ENCODE measurements at places on chromosomes 7 and 10.
A peak's percentile ranks its signal among the peaks of the same experiment; 100 is the strongest.

GRCh38 chr10:47438857-47439474, 44.9 kb downstream of the ANXA8 start:
- peak; percentile 37 for DNase-seq

DNA sequence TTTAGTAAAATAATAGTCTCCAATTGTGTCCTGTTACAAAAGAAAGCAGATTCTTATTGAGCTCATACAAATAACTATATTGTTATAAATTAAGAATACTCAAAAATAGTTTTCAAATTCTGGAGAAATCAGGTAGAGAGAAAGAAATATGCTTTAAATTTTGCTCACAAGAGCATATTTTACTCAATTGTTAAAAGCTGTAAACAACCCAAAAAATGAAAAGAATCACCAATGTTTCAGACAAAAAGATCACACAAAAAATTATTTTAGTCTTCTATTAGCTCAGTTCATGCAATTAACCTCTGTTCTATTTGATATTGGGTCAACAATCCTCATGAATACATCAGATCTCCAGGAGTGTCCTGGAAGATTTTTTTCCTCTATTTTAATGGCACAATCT, 18.6 kb upstream of the TRPV6 start:
- DNase-seq = no peak

GRCh38 chr7:139643951-139644585, 120.6 kb downstream of the CLEC2L start:
- DNase-seq = no peak

DNA sequence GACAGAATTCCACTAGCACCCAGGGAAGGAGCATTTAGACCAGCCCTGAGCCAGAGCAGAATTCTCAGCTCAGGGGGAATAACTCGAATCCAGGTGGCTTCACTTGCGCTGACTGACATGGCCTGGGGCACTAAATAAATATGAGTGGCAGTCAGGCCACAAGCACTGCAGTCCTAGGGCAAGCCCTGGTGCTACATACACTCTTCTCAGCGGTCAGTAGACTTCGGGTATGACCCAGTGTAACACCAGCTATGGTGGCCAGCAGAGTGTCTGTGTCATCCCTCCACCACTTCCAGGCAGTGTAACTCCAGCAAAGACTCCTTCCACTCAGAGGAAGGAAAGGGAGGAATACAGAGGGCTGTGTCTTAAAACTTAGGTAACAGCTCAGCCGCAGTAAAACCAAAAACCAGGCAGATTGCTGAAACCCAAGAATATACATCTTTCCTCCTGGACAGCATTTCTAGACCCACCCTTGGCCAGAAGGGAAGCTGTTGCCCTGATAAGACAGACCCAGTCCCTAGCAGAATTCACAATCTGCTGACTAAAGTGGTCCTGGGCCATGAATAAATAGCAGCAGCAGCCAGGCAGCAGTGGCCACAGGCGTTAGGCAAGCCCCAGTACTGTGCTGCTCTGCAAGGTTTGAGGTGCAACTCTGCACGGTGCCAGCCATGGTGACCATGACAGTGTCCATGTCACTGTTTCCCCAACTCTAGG, 77.0 kb downstream of the SNX13 start:
- DNase-seq = no peak

DNA sequence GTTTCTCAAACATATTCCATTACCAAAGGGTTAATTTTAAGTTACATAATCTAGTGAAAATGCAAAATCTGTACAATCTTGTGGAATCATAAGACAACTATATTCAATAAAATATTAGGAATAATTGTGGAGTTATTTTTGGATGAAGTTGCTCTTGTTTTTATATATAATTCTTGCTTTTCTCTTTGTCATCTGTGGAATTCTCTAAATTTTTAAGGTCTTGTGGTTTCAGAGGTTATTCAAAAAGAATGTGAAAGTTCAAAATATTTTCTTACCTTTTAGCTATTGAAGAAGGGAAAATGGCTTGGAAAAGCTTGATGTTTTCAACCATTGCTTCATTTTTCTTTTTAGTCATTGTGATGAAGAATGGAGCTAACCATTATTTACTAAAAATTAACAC, 552.1 kb downstream of the TFEC start:
- no peak for DNase-seq

DNA sequence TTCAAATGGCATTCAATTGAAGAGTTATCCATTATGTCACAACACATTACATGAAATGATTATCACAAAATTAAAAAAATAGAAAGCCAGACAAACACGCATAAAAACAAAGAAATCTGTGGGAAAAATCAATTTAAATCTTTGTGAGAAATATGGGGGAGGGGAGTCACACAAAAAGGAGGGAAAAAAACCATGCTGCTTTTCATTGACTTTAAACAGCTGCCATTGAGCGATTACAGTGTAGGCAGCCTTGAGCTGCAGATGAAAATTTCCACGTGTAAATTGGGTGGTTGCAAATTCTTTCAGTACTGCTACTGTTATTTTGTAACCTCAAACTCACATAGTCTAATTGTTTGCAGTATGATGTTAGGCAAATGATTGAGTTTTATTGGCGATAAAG, 889.9 kb upstream of the PHF14 start:
- DNase-seq = no peak

GRCh38 chr10:47332946-47333345, 10.7 kb downstream of the GDF2 start:
- no peak for DNase-seq

- no peak for DNase-seq
Observed at GRCh38 chr10:52955337-52955736, 182.8 kb upstream of the MBL2 start.

- DNase-seq = peak; percentile 78
Observed at GRCh38 chr7:144384555-144385245, 18.8 kb downstream of the NOBOX start.

DNA sequence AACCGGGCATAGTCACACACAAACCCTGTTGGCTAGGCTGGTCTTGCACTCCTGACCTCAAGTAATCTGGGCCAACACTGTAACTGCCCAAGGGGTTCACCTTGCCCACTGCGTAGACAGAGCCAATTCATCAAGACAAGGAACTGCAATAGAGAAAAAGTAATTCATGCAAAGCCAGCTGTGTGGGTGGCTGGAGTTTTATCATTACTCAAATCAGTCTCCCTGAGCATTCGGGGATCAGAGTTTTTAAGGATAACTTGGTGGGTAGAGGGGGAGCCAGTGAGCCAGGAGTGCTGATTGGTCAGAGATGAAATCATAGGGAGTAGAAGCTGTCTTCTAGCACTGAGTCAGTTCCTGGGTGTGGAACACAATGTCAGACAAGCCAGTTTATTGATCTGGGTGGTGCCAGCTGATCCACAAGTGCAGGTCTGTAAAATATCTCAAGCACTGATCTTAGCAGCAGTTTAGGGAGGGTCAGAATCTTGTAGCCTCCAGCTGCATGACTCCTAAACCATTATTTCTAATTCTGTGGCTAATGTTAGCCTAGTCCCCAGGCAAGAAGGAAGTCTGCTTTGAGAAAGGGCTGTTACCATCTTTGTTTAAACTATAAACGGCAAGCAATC, 15.6 kb upstream of the FXYD4 start:
- DNase-seq = peak; percentile 76

GRCh38 chr7:108248821-108249220, 118.7 kb upstream of the LAMB4 start:
- DNase-seq = no peak

DNA sequence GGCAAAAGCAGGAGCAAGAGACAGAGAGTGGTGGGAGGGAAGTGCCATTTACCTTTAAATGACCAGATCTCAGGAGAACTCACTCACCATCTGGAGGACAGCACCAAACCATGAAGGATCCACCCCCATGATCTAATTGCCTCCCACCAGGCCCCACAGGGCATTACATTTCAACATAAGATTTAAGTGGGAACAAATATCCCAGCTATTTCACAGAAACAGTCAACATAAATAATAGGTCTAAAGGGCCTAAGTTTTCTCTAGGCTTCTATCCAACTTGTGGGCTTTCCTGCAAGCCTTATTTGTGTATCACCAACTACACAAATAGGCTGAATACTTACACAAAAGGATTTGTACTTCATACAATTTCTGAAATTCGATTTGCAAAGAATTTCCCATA, 196.8 kb upstream of the POT1 start:
- DNase-seq = no peak

- no peak for DNase-seq
Observed at GRCh38 chr10:35898716-35899440, 256.8 kb upstream of the FZD8 start.

DNA sequence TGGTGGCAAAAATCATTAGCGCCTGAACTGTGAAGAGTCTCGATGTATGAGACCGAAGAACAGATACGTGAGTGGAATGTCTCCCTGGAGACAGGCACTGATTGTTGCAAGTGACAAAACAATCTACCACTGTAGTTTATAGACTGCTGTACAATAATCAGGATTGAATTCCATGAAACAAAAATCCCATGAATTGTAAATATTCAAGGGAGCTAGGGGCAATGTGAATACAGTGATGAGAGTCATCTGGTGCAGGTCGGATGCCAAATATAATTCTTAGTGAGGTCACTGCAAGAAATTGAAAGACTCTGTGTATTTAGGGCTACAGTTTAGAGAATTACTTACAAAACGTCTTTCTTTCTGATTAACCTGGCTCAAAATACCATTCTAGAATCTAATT, 594.4 kb upstream of the VSTM2A start:
- DNase-seq = no peak

DNA sequence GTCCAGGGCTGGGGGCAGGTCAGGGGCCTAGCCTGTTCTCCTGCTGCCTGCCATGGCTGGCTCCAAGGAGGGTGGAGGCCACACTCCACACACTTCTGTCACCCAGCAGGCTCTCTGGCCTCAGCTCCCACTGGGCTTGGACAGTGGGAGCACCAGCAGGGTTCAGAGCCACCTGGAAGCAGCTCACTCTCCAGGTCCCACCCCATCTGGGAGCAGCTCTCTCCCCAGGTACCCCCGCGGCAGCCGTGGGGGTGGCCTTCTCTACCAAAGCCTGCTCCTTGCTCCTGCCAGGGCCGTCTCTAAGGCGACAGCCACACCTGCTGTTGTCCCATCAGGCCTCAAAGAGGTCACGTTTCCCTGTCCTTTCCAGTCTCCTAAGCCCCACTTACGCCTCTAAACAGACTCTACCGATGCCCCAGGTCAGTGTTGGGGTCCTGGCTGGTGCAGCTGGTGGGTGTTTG, 142.5 kb upstream of the RET start:
- DNase-seq = no peak

DNA sequence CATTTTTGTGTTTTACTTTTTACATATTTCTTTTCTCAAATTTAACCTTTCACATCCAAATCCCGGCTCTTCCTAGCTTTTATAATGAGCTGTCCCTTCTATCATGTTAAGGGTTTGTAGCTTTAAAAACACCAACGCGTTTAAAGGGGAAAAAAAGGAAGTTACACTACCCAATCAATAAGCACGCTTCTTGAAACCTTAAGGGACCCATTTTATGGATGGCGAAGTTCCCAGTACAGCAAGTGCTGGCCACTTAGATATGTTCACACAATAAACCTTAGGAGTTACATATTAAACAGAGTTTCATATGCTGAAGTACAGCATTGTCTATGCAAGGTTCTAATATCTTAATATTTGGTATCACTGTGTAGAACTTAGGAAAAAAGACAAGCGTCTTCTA, 1.8 kb downstream of the GNG11 start:
- peak; percentile 40 for DNase-seq
